ENCODE measurements at places on chromosomes 16 and 17.

GRCh38 chr16:89045181-89045815 is 48.4 kb upstream of the ACSF3 start:
- DNase-seq, result no peak

GRCh38 chr16:23395732-23396131 is 57.3 kb downstream of the COG7 start:
- DNase-seq, result no peak

DNA sequence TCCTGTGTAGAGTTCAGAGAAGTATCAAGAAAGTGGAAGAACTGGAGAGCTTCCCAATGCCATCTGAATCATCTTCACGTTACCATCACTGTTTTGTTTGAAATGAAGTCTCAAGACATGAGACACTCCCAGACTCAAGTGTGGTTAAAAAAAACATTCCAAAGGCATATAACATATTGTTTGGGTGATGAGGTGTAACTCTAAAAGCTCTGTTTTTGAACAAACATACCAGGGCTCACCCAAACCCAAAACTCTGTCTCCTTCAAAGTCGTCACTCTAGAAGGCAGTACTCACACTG is 6.3 kb upstream of the ZCCHC14 start:
- DNase-seq, result peak; percentile 93

- DNase-seq, result no peak
Observed at GRCh38 chr16:88790312-88791211, 5.5 kb upstream of the PIEZO1 start.

GRCh38 chr16:86791287-86792035 is 213.1 kb downstream of the FOXL1 start:
- peak; percentile 30 for DNase-seq

GRCh38 chr17:57567251-57567650 is 177.8 kb downstream of the CCDC182 start:
- DNase-seq, result no peak

- no peak for DNase-seq
Observed at GRCh38 chr16:61858988-61859387, 177.2 kb downstream of the CDH8 start.

- no peak for DNase-seq
Observed at GRCh38 chr17:35537601-35538141, at the start of gene SLFN12L. Gene SLFN12L, minus strand, starts transcription at chr17:35537678. Its CDS starts 15,314 bp downstream, at chr17:35522364.

- DNase-seq, result no peak
Observed at GRCh38 chr16:65728652-65729051, 606.8 kb upstream of the CDH11 start.

Measured in fibroblast of mammary gland (primary cell).